ENCODE measurements at places on chromosomes 5 and 9.

- no peak for DNase-seq
These were observed 334.9 kb upstream of the DAB2 start for GRCh38 chr5:39759701-39760100.

GRCh38 chr9:135476561-135477355, 2.8 kb upstream of the PPP1R26 start:
- no peak for DNase-seq

DNA sequence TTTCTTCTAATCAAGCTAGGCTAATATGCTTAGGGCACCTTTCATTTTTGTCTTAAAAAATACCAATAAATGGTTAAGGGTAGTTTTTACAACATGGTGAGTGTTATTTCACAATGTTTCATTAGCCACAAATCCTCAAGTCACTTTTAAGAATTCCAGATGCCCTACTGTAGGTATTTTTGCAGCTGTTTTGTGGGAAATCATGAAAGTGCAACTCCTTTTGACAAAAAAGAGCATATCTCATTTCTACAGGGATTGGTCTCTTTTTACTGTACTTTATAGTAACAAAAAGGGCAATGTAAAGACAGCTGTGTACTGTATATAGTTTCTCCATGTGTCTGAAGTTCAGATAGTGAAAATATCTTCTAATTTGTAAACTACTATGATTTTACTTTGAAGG, 28.3 kb upstream of the GAS1 start:
- no peak for DNase-seq

DNA sequence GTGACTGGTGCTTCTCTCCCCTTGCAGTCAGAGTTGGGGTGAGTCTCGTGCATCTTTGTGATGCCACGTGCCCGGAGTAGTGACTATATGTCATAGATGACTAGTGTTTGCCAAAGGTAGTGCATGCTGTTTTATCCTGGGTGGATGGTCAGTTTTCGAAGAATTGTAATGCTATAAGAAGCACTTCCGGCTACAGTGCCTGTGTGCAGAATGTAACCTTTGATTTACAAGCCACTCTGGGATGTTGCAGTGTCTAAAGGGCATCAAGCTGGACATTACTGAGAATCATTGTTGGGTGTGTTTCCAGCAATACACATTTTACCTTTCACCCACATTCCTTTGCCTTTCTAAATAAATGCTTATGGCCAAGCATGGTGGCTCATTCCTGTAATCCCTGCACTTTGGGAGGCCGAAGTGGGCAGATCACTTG, 16.7 kb downstream of the MVB12B start:
- no peak for DNase-seq

- DNase-seq: no peak
These were observed 32.3 kb downstream of the MARCHF11 start for GRCh38 chr5:16147179-16147900.

DNA sequence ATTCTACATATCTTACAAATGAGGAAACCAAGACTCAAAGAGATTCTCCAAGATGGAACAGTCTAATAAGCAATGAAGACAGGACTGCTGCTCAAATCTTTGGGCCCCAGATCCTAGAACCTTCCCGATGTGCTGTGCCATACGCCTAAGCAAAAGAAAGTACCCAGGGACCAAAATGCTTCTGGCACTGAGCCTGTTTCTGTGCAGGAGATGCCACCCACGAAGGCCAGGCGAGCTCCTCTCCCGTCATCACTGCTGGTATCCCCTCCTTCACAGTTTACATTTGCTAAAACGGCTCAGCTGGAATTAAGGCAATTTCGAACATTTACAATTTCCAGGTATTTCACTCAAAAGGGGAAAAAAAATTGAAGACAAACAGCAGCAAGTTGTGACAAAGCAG, 277.5 kb downstream of the DENND1A start:
- no peak for DNase-seq

DNA sequence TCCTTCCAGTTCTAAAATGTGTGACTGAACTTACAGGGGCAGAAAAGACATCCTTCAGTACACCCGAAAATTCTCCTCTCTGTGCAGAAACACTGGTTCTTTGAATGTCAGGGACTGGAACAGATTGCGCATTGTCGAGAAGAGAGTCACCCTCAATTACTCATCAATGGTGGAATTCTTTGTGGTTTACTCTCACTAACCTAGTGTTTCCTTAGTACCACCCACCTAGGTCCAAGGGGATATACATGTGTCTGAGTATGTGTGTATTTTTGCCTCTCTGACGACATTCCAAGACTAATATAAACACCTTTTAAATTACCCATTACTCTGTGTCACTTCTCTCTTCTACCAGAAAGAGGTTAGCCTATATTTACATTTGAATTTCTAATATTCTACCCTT, 660.8 kb downstream of the TLE1 start:
- DNase-seq: no peak

GRCh38 chr5:61256474-61256873, 75.6 kb upstream of the ZSWIM6 start:
- DNase-seq: no peak

DNA sequence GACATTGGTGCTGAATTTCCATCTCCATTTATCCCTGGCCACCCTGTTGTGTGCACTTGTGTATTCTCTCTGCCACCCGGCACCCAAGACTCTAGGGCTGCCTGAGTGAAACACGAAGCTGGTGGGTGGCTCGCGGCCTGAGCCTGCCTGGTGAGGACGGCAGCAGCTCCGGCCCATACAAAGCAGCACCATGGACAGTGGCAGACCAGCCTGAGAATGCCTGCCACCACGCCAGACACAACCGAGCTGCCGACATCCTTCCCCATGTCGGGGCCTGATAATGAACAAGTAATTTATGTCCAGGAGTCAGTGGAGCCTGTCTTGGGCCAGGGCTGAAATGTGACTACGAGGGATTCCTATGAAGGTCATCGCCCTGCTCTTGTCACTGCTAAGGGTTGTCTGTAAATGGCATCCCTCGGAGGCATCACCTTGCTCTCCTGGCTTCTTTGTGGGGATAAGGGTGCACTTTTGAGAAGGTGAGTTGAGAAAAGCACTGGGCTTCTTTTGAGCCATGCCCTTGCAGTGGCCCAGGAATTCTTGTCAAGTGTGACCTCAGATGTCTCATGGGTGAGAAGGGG, 175.7 kb downstream of the MELK start:
- DNase-seq: no peak

DNA sequence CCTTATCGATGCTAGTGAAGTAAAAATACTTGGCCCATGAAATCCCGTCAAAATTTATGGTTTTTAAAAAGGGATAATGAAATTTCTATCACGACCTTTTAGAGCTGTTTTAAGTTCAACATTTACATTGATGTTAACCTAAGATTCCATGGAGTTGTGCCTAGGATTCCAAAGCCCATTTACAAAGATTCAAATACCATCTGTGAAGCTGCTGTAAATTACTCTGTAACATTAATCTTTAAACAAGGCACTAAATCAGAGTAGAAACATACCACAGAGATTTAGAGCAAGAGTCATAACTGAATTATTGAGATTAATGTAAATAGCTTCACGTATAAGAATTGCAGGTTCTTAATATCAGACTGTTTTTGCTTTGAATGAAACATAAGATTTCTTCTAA, 17.7 kb downstream of the POU5F2 start:
- no peak for DNase-seq

DNA sequence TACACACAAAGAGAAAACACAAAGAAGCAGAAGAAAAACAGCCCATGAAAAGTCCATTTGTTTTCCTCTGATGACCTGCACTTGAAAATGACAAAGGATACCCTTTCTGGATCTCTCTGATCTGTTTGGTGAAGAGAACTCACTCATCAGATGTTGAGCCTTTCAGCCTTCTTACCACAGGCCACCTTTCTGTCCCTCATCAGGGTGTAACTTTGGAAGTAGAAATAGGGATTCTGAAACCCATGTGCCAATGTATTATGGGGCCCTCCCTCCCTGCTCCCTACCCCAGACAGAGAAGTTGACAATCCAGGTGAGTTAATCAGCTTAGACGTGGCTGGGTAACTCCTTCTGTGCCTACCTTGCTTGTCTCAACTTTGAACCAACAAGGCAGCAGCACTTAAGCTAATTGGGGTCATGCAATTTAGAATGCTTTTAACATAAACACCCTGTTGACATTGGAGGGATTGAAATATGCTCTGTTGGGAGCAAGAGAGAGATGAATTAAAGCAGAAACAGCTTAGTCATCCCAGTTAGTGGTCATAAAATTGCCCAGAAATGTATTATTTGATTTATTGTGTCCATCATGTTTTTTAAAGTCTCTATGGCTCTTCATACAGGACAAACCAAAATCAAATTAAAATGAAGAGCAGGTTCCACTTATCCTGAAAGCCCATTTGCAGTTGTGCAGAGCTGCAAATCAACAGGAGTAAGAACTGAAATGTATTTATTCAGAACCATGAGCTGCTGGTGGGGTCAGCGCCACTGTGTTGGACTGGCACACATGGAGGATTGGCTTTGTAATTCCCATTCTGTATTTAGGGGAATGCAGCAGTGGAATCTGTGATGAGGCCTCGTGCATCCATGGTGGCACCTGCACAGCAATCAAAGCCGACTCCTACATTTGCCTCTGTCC, 132.0 kb downstream of the LIFR start:
- no peak for DNase-seq

DNA sequence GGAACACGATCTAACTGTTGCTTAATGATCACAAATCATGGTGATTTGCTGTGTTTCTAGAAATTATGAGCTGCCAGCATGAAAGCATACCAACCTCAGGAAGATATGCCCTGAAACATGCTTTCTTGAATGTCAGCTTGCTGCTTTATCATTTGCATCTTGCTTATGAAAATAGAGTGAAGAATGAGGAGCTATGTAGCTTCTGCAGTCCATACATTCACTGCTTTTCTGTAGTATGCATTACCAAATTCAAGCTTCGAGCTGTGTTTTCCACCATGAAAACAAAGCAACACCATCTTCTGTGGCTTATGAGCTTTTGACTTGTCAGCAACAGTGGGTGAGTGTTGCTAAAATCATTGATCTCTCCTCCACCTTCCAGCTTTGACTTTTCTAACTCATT, 16.5 kb downstream of the F2RL2 start:
- DNase-seq: no peak

DNA sequence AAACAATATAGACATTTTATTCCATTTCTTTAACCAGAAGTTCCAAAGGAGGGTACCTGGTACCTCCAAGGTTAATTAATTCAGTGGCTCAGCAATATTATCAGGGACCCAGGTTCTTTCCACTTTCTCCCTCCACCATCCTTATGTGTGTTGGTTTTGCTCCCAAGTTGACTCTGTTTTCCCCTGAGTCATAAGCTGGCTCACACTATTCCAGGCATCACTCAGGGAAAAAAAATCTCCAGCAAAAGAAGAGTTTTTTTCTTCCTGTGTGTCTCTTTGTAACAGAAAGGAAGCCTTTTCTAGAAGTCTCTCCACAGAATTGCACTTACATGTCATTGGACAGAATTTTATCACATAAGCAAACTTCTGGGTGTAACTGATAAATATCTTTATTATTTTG, 31.2 kb upstream of the GALNT10 start:
- DNase-seq: no peak

- no peak for DNase-seq
These were observed 128.8 kb upstream of the RAD23B start for GRCh38 chr9:107154291-107154690.

GRCh38 chr9:132531195-132531594, 51.2 kb upstream of the BARHL1 start:
- no peak for DNase-seq

GRCh38 chr5:127096328-127096993, 23.2 kb upstream of the C5orf63 start:
- no peak for DNase-seq

DNA sequence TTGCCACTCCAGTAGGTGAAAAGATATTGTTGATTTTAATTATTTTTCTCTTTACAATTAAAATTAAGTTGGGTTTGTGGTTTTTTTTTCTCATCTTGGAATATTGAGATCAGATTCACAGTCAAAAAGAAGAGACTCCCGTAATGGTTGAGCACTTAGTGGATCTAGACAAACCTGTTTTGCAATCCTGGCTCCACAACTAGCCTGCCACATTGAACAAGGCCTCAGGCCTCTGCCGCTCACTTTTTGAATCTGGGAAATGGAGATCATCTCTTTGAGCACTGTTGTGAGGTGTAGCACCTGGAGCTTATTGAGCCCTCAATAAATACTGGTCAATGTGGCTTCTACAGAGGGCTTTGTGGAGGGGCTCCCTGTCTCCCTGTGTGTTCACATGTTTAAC, 37.1 kb upstream of the RARS1 start:
- no peak for DNase-seq

DNA sequence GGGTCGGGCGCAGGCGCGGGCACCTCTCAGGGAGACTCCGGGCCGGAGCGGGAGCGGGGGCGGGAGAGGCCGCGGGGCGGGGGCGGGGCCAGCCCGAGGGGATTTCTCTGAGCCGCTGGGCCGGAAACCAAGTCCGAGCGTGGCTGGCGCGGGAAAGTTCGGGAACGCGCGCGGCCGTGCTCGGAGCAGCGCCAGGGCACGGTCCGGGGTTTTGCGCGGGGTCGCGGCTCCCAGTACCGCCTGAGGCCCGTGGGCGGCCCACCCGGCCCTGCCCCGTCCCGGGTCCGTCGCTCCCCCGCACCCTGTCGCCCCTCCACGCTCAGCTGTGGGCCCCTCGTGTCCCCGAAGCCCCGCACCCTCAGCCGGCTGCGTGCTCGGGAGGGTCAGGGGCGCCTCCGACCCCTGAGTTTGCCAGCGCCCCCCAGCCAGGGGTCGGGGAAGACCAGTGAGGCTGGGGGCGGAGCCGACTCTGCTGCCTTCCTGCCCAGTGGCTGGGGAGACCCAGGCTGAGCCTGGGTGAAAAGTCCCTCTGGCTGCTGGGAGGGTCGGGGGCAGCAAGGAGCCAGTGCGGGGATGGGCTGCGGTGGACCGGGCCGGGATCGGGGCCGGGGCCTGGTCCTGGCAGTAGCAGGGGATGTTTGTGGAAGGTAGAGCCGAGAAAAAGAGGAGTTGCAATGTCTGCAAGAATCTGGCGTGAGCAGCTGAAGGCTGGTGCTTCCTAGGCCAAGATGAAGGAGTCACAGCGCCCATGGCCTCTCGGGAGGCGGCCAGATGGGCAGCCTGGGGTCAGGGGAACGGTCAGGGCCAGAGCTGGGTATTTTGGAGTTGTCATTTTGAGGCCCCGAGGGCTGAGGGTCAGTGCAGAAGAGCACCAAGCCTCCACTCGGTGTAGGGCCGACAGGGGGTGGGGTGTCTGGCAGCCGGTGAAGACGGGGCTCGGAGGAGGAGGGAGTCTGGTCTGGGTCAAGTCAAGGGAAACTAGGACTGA, 588 bp downstream of the TRAF2 start:
- no peak for DNase-seq

- no peak for DNase-seq
These were observed 321.4 kb downstream of the NPR3 start for GRCh38 chr5:33032271-33033070.
